ENCODE measurements at places on chromosomes 3 and 15.

DNA sequence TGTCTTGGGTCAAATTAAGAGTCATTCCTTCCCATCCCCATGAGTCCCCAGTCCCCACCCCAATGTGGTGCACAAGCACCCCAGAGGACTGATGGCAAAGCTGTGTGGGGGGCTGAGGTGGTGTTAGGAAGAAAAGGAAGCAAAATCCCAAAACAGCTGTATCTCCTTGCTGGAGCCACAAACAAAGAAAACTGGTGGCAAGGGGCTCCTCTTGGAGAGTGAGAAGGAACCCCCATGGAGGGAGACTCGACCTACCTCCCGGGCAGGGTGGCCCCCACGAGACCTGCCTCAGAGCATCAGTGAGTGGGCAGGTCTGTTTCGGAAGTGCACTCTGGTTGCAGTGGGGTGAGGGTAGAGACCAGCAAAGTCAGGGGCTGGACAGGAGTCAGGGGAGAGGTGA is 29.2 kb downstream of the PRR23E start:
- DNase-seq: no peak

DNA sequence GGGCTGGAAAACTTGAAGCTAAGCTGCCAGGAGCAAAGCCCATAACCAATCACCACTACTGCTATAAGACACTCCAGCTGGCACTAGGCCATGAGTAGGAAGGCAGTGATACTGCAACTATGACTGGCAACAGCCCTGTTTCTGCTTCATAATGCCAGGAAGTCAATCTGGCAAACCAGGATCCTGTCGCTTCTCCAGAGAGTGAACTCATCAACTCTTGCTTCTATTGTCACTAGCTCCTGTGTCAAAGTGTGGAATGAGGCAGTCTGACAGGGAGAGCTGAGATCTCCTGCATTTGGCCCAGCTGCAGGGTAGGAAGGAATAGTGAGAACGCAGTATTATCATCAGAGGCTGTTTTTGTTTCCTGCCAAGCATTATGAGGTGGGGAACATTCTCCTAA is 105.3 kb downstream of the CTNNB1 start:
- no peak for DNase-seq

- no peak for DNase-seq
Measured at GRCh38 chr3:141553055-141553454, 66.2 kb downstream of the RASA2 start.

- no peak for DNase-seq
Measured at GRCh38 chr3:189349772-189350171, 178.0 kb downstream of the TPRG1 start.

- no peak for DNase-seq
Measured at GRCh38 chr3:196666001-196666867, 26.7 kb downstream of the NRROS start.

DNA sequence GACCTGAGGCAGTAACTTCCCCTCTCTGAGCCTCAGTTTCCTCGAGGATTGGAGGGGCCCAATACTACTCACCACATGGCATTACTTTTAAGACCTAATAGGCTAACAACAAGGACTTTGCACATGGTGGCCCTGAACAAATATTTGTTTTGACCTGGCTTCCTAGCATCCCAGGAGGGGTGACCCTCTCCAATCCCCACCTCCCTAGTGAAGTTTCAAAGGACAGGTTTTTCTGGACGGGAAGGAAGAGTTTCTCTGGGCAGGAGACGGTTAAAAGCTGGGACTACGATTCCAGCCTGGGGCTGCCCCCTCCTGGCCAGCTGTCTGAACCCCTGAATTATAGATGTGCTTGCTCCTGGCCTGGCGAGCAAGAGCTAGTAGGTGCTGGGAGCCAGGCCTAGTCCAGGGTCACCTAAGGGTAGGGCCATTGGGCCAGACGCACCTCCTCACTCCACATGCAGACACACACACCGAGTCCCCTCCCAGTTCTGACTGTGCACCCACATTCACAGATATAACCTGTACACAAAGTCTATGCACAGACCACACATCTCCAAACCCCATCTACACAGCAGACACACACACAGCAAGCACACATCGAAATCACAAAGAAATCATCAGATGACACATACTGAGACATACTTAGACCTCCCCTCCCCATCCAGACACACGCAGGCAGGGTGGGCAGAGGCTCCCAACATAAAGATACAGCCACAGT is 2.7 kb upstream of the ISL2 start:
- no peak for DNase-seq

- DNase-seq: no peak
Measured at GRCh38 chr3:127762077-127762786, 60.1 kb downstream of the MGLL start.

- no peak for DNase-seq
Measured at GRCh38 chr3:37219266-37219665, 44.9 kb upstream of the LRRFIP2 start.

DNA sequence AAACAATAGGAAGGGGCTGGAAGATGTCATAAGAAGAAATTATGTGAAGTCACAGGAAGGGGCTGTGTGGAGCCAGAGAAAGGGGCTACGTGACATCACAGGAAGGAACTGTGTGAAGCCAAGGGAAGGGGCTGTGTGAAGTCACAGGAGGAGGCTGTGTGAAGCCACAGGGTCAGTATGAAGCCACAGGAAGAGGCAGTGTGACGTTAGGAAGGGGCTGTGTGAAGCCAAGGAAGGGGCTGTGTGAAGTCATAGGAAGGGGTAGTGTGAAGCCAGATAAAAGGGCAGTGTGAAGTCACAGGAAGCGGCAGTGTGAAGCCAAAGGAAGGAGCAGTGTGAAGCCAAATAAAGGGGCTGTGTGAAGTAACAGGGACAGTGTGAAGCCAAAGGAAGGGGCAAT is 32.5 kb downstream of the GASK1A start:
- DNase-seq: no peak

GRCh38 chr3:146496251-146496650 is 26.9 kb upstream of the PLSCR2 start:
- DNase-seq: no peak

DNA sequence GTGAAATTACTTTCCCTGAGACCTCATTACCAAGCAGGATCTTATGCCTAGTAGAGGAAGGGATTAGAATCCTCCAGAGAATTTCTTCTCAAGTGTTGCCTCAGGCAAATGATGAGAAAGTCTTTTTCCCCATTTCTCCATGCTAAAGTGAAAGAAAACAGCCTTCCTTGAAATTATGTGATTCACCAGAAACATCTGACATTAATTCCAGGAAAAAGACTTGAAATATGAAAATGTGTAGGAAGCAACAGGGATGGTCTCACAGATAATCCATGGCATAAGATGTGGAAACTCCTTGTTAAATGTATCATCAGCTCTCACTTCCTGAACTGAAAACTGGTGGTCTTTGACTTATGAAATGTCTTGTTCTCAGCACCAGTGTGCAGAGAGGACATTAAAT is 17.9 kb upstream of the ABI3BP start:
- DNase-seq: no peak

DNA sequence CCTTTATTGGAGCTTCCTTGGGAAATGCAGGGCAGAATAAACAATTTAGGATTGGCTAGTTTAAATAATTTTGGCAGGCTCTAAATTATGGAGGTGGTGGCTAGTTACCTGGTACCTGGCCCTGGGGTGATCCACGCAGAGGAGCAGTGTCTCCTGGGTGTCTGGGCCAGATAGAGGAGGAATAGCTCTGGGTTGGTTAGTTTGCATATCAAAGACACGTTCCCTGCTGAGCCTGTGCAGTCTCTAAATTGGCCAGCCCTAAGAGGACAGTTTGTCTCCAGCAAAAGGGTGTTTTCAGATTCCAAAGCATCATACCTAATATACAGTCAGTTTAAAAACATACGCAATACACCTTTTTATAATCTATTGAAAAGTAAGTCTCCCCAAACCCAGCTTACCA is 333.3 kb upstream of the TPM1 start:
- DNase-seq: no peak

GRCh38 chr15:68385240-68385561 is 46.8 kb downstream of the ITGA11 start:
- peak; percentile 19 for DNase-seq

GRCh38 chr3:5016211-5017161 is 37.2 kb downstream of the BHLHE40 start:
- DNase-seq: no peak

GRCh38 chr15:44712346-44713005 is 1.2 kb downstream of the B2M start:
- DNase-seq: peak; percentile 82

DNA sequence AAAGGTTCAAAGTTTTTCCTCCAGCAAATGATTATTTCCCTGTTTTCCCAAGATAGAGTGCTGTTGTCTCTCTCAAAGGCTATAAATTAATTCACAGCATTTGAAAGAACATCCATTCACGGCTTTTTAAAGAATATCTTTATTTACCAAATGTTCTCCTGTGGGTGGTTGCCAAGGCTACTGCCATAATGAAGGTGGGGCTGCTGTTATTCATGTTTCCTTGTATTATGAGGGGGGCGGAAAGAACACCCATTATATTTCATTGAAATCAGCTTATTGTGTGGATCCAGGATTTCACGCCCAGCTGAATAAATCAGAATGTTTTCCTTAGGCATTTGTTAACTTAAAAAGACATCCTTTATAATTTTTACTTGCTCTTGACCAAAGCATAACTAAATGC is 10.1 kb downstream of the SRP14 start:
- no peak for DNase-seq

- DNase-seq: no peak
Measured at GRCh38 chr15:65812916-65813315, 20.8 kb upstream of the DENND4A start.

DNA sequence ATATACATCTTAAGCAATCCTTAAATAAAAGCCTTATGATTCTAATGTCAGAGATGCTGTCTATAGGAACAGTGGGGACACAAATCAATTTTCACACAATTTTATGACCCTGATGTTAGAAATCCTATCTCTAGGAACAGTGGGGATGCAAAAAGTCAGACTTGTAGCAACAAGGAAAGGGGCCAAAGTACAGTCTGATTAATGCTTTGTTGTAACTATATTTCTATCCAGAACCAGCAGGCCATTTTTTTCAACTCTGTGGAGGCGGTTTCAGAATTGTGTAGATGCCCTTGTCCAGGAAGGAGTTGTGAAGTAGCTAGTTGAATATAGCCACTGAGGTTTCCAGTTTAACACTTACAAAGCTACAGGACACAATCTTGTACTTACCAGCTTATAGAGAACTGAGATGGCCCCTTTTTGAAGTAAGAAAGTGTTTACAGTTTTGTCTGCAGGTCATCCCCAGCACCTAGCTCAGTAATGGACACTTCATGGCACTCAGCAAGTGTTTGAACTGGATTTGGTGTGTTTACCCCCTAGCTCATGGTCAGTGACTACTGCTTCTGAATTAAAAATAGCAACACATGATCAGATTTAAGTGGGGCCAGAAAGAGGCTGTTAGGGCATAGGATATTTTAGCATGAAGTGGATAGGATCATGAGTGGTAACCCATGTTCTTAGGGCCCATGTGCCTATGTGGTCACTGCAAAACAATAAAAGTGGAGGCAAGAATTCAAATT is 54.3 kb downstream of the RAB7A start:
- DNase-seq: no peak

DNA sequence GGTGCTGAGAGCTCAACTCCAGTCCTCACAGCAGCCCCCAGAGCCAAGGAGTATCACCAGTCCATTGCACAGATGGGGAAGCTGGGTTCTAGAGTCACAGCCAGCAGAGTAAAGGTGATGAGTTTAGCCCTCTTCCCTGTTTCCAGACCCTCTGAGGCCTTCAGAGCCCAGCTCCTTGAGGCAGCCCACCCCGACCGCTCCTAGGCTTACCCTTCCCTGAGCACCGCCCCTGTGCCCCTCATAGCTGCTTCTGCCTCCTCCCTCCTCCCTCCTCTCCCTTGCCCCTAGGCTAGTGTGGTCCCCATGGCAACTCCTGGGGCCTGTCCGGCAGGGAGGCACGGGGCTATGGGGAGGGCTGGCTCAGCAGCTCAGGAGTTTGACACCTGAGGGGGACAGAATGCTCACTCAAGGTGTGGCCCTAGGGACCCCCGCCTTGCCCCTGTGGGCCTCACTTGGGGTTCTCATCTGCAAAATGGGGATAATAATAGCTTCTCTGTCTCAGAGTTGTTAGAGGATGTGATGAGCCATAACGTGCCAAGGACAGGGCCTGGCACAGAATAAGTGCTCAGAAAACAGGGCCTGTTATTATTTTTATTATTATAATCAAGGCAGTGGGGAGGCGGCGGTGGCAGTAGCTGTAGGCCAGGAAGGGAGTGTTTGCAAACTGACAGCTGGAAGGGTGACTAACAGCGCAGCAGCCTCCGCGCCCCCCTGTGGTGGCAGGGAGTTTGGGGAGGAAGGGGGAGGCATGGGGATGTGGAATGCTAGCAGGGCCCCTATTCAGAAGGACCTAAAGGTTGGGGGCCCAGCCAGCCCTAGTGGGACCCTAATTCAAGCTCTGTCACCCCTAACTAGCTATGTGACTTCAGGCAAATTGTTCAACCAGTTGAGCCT is 11.5 kb downstream of the CSK start:
- no peak for DNase-seq

GRCh38 chr3:14791343-14791945 is 27.3 kb upstream of the FGD5 start:
- DNase-seq: peak; percentile 79

DNA sequence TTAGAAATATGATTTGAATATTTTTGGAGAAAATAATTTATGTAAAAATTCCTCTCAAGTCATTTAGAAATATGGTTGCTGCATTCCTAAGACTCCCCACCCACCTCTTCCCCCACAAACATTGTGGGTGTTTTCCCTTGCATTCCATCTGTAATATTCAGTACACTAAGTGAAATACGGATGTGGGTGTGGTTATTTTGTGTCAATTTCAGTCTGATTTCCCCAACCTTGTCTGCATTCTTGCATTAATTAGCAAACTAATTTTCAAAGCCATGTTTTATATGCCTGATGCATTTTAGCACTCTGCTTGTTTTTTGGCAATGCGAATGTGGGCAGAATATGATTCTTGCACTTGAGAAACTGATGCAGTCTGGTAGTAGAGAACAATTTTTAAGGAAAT is 408.3 kb upstream of the RGMA start:
- no peak for DNase-seq

GRCh38 chr3:31157047-31157694 is 262.7 kb upstream of the GADL1 start:
- DNase-seq: no peak

GRCh38 chr3:139258276-139258675 is 85.5 kb upstream of the MRPS22 start:
- no peak for DNase-seq

DNA sequence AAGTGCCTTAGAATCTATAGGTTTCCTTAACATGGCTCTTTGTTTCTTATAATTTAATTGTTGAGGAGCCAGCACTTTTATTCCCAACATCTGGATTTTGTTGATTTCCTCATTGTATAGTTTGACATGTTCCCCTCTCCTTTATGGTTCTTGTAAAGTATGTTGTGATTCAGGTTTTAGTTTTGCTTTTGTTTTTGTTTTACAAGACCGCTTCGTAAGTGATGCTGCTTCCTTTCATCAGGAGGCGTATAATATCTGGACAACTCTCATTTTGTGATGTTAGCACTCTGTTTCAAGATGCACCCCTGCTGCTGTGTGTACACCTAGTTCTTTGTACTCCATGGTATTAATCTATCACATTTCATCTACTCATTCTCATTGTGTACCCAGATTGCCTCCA is 48.7 kb downstream of the SLC49A4 start:
- DNase-seq: no peak

- no peak for DNase-seq
Measured at GRCh38 chr3:125351814-125352456, 23.2 kb downstream of the ZNF148 start.

GRCh38 chr3:169668072-169668956 is 4.8 kb upstream of the MECOM start:
- no peak for DNase-seq

- DNase-seq: no peak
Measured at GRCh38 chr3:124461838-124462632, 268.2 kb upstream of the UMPS start.

GRCh38 chr3:119195911-119196310 is 22.5 kb downstream of the UPK1B start:
- no peak for DNase-seq

- DNase-seq: no peak
Measured at GRCh38 chr3:156902916-156903315, 76.8 kb downstream of the LEKR1 start.
